ENCODE measurements at places on chromosomes 6 and 20. TPM values are rescaled to one million over a fixed set of nuclear protein-coding genes. Genes with fewer than 3 reads are reported as not detected.

NFATC2 gene
- 1.1 TPM for total RNA-seq

FHL5 gene
- not detected for total RNA-seq

FAM120B gene
- 22.0 TPM for total RNA-seq

ZFAND3 gene
- 33.3 TPM for total RNA-seq

SYTL3 gene
- 1.9 TPM for total RNA-seq

LY86 gene
- total RNA-seq: not detected

SPEF1 gene
- total RNA-seq: 0.22 TPM

OVOL2 gene
- not detected for total RNA-seq

MYB gene
- total RNA-seq: 0.13 TPM

CENPQ gene
- total RNA-seq: 3.5 TPM

ZNF334 gene
- total RNA-seq: 6.9 TPM

CLVS2 gene
- total RNA-seq: 0.11 TPM

DDO gene
- total RNA-seq: 4.9 TPM

MUCL3 gene
- total RNA-seq: not detected

FAM83D gene
- total RNA-seq: 12.8 TPM

THEMIS gene
- total RNA-seq: not detected

BPIFA1 gene
- total RNA-seq: not detected

ZBTB24 gene
- total RNA-seq: 10.9 TPM

WFDC5 gene
- not detected for total RNA-seq

MLN gene
- total RNA-seq: not detected

RSPO3 gene
- 19.3 TPM for total RNA-seq

OLIG3 gene
- not detected for total RNA-seq

PPP1R14C gene
- total RNA-seq: 13.9 TPM

BEND6 gene
- 33.3 TPM for total RNA-seq

RAB22A gene
- 35.4 TPM for total RNA-seq

SLC35F1 gene
- total RNA-seq: not detected

C20orf204 gene
- total RNA-seq: 1.4 TPM

GSTA3 gene
- not detected for total RNA-seq

BPIFB4 gene
- not detected for total RNA-seq

PRDM13 gene
- not detected for total RNA-seq

TRIM40 gene
- not detected for total RNA-seq

ASIP gene
- not detected for total RNA-seq

SERPINB1 gene
- total RNA-seq: 59.2 TPM

OTOR gene
- not detected for total RNA-seq

OPRM1 gene
- not detected for total RNA-seq

HLA-G gene
- total RNA-seq: 0.13 TPM

TULP4 gene
- total RNA-seq: 160 TPM

TRIM10 gene
- not detected for total RNA-seq

TPBG gene
- total RNA-seq: 34.9 TPM

TRAPPC3L gene
- total RNA-seq: 0.11 TPM

RIPPLY2 gene
- under 0.01 TPM for total RNA-seq

All from articular chondrocyte of knee joint (primary cell).